Activated naive CD4-positive, alpha-beta T cell treated with anti-CD3 and anti-CD28 coated beads, Interleukin-2, amount 50 U/mL, for 72 hours (primary cell): ENCODE measurements at places on chromosomes 2 and 18.

- DNase-seq = no peak
Observed at GRCh38 chr2:34093790-34094189, 494.7 kb upstream of the FAM98A start.

DNA sequence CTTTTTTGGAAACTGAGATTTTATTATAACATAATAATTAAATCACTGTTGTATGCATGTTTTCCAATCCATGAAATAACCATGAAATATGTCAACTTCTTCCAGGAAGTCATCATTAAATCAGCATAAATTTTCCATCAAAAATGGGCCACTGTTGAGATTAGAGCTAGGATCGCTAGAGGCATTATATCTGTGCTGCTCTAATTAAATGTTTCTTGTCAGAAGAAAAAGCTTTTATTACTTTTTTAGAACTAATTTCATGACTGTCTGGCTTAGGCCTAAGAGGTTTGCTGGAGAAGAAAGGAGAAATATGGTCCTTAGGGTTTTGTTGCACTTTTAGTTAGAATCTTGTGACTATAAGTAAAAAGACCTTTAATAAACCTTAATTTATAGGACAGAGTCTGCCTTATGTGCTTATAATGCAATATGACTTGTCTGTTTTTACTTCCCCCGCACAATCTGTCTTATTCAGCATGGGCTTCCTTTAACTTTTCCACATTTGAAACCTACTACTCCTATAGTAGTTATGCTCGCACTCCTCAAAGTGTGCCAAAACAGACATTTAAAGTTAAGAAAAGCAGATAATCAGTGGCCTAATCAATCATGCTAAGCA lies 363.4 kb upstream of the GCFC2 start:
- no peak for DNase-seq

DNA sequence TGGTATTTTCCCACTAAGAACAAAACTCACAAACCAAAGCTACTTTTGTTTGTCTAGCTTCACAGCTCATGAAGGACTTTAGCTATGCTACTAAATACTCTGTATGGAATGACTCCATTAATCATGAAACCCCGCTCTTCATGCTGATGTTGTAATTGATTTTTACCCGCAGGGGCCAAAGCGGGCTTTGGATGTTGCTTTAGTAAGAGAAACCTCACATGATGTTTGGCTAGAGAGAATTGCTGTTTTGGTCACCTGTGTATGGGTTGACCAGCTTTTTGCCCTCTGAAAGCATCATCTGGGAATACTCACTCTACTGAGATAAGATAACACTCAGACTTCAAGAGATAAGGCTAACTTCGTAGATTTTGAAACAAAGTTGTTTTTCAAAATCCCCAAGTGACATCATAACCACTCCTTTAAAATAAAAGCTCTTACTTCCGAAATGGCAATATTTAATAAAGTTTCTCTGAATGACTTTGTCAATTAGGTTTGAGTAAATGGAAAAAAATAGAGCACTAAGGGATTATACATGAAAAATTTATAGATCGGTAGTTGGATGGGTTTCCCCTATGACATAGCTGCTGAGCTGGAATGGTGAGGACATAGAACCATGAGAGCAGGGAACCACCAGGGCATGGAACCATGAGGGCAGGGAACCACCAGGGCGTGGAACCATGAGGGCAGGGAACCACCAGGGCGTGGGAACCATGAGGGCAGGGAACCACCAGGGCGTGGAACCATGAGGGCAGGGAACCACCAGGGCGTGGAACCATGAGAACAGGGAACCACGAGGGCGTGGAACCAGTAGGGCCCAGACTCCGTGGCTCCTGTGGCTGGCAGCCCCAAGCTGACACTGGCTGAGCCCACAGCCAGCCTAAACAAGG lies 31.9 kb downstream of the ACKR3 start:
- DNase-seq = no peak

GRCh38 chr2:150467621-150467963 lies 19.9 kb downstream of the RND3 start:
- no peak for DNase-seq

DNA sequence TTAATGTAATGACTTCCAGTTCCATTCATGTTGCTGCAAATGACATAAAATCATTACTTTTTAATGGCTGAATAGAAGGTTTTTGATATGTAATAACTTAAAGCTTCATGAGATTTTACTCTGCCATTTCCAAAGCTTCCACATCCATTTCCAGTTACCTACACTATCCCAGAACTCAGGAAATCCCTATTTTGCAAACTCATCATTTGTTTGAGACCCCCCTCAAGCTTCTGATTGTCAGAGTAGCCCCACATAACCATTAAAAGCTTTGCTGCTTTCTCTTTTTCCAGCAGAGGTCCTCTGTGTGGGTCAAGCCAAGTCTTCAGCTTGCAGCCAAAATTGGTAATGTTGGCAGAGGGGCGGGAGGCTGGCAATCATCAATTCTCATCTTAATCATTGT lies 50.6 kb upstream of the IL1R1 start:
- DNase-seq = no peak

DNA sequence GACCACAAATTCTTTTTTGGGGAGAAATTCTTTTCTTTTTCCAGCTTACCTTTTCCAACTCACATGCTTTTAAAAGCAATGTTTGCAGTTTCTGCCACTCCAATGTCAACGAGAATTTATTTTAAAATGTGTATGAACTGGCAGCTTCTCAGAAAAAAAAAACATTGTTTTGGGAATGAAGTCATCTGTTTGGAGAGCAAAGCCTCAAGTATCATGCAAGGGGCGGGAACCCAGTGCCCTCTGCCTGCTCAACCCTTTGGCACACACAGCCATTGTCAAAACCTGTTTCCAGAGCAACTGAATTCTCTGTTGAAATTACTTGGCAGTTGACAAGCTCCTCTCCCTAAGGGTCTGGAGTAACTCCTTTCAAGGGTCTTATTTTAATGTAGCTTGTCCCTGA lies 128.5 kb downstream of the QPCT start:
- DNase-seq = no peak

GRCh38 chr2:205806143-205806905 lies 124.0 kb downstream of the NRP2 start:
- no peak for DNase-seq

DNA sequence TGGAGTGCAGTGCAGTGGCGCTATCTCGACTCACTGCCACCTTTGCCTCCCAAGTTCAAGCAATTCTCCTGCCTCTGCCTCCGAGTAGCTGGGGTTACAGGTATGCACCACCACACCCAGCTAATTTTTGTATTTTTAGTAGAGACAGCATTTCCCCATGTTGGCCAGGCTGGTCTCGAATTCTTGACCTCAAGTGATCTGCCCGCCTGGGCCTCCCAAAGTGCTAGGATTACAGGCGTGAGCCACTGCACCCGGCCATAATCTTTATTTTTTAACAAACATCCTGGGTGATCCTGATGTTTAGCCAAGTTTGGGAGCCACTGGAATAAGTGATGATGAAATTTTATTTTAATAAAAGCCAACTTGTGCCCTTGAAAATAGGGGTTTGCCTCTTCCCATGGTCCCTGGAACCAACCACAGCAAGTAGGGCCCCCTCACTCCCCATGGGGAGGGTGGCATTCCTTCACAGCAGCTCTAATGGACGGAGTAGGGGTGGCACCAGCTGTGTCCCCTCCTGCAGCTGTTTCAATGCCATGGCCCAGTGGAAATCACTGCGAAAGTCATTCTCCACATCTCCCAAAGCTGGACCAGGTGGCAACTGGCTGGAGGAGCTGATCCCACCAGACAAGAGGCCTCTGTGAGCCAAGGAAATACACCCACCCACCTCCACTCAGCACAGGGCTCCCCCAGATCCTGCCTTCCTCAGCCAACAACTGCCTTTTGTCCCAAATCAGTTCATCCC lies 194.8 kb downstream of the ZFP36L2 start:
- DNase-seq = no peak

GRCh38 chr2:69977186-69977585 lies 15.8 kb upstream of the ASPRV1 start:
- no peak for DNase-seq

- DNase-seq = no peak
Observed at GRCh38 chr2:74685408-74685807, 31.4 kb downstream of the SEMA4F start.

GRCh38 chr18:67590571-67591141 lies 74.1 kb upstream of the DSEL start:
- DNase-seq = no peak

- DNase-seq = no peak
Observed at GRCh38 chr18:77147418-77147852, 14.9 kb upstream of the MBP start.

- DNase-seq = no peak
Observed at GRCh38 chr18:76564117-76564516, 69.1 kb upstream of the ZNF516 start.

- DNase-seq = no peak
Observed at GRCh38 chr2:58571181-58571852, 330.2 kb upstream of the FANCL start.

GRCh38 chr18:79882522-79883241 lies 68.8 kb downstream of the SLC66A2 start:
- DNase-seq = peak; percentile 37

DNA sequence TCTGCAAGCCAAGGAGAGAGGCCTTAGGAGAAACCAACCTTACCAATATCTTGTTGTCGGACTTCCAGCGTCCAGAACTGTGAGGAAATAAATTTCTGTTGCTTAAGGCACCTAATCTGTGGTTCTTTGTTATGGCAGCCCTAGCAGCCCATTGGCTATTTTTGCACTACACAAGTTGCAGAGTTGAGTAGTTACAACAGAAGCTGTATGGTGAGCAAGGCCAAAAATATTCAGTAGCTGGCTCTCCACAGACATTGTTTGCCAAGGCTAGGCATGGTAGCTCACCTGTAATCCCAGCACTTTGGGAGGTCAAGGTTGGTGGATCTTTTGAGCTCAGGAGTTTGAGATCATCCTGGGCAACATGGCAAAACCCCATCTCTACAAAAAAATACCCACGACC lies 27.1 kb upstream of the SCYGR1 start:
- no peak for DNase-seq

GRCh38 chr2:56191617-56192016 lies 7.8 kb downstream of the CCDC85A start:
- no peak for DNase-seq

DNA sequence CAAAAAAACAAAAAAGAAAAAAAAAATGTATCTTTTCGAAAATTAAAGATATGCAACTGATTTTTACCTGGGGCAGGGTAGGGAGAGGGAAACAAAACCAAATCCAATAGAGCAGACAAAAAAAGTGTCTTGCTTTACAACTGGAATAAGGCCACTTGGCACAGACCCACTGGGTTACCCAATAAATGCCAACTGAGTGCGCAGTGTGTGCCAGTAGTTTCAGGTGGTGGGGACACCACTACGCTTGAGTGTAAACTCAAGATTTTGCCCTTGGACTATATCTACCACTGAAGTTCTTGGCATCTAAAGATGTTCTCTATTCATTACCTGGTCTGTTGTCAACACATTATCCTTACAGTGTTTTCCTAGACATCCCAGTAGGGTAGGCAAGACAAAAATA lies 16.3 kb downstream of the VPS4B start:
- no peak for DNase-seq

GRCh38 chr2:12514631-12515437 lies 201.9 kb upstream of the TRIB2 start:
- no peak for DNase-seq

DNA sequence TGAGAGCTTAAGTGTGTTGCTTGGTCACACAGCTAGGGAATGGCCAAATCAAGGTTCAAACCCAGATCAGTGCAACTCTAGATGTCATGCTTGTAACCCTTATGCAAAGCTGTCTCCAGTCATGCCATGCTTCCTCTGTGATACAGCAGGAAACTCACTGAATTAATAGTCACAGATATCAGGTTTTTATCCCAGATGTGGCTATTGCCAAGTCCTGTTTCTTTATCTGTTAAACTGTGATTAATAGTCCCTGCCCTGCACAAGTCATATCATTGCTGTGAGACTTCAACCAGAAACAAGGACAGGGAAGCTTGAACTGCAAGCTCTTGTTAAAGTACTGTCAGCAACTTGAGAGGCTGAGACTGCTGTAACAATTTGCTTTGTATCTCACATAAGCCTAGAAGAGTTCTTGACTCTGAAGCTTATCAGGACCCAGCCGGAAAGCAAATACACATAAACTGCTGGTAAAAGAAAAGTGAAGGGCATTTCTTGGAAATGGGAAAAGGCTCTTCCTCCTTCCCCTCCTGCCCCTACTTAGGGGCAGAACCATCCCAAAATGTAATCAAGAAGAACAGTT lies 609.0 kb downstream of the DCC start:
- DNase-seq = no peak

DNA sequence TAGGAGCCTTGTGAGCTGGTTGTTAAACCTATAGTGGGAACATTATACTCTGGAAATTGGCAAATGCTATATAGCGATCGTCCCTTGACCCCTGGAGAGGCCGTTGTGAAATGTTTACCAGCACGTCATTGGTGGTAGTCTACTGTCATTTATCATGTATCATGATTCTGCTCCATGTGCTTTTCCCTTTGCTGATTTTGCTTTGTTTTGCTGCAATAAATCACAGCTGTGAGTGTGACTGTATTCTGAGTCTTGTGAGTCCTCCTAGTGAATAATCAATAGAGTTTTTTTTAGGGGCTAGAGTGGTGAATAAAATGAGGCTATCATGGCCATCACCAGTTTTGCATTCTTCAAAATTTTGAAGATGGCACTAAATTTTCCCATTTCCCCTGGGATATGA lies 189.1 kb downstream of the HRH4 start:
- DNase-seq = no peak

DNA sequence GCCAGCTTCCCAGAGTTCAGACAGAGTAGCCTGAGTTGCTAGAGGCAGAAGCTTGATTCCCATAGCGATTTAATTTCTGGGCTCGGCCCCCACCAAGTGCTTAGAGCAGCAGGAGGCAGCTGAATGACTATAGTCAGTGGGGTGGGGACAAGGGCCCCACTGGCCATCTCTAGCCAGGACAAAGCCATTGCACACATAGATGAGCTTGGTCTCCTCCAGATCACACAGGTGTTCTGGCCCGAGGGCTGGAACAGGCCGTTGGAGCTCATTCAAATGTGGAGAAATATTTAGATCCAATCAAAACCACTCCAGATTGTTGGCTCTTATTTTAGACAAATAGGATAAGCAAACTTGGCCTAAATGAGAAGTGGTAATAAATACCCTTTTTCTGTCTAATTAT lies 287.3 kb upstream of the NCKAP5 start:
- no peak for DNase-seq

- DNase-seq = no peak
Observed at GRCh38 chr2:66729416-66730330, 294.7 kb downstream of the MEIS1 start.

- no peak for DNase-seq
Observed at GRCh38 chr2:166361351-166362153, 14.2 kb downstream of the SCN9A start.
